ENCODE measurements at places on chromosomes 2 and 18. TPM values are rescaled to one million over a fixed set of nuclear protein-coding genes. Genes with fewer than 3 reads are reported as not detected.

- no peak overlapping the region for H3K27ac ChIP-seq
- H3K27me3 ChIP-seq = no peaks in the 10 kb centered on the region
- DNase-seq = no peak
- H3K36me3 ChIP-seq = no peaks in the 10 kb centered on the region
Measured at GRCh38 chr2:54444503-54444902, 11.6 kb upstream of the SPTBN1 start.

- DNase-seq = peak; percentile 50
- no peaks in the 10 kb centered on the region for H3K27me3 ChIP-seq
- H3K4me1 ChIP-seq = peaks cover 61% of the 10 kb centered on the region
- H3K27ac ChIP-seq = peak overlapping the region; percentile 97
- H3K36me3 ChIP-seq = no peaks in the 10 kb centered on the region
- no peak overlapping the region for H3K4me3 ChIP-seq
Measured at GRCh38 chr2:120904830-120905234, 169.2 kb downstream of the GLI2 start.

DNA sequence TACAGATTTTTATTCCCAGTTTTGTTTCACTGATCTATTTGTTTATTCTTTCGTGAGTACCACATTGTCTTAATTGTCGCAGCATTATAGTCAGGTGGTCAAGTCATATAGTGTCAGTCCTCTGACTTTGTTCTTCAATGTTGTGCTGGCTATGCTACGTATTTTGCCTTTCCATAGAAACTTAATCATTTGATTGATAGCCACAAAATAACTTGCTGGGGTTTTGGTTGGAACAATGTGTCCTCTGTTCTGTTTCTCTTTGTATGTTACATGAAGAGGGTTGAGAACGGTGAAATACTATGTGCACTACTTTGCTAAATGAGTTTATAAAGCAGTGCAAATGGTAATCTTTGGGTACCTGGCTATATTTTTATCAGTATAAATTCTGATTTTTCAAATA lies 64.9 kb upstream of the TTC27 start:
- peaks cover 25% of the 10 kb centered on the region for H3K36me3 ChIP-seq
- H3K4me3 ChIP-seq = no peak overlapping the region
- no peaks in the 10 kb centered on the region for H3K27me3 ChIP-seq
- no peaks in the 10 kb centered on the region for H3K4me1 ChIP-seq
- H3K27ac ChIP-seq = no peak overlapping the region

DNA sequence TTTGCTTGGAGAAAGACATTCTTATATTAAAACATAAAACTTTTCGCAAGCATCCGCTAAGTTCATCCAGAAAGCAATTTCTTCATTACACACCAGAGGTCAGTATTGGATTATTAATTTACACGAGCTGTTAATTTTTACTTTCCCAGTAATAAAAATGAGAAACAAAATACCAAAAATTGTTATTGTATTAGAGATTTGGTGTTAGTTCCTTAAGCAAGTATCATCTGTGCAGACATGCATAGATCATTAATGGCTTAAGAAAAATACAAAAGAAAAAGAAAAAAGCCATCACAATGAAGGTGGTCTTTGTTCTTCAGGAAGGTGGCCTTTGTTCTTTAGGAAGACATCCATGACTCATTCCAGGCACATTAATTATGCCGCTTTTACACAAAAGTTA lies 53.6 kb upstream of the HNMT start:
- no peak overlapping the region for H3K27ac ChIP-seq
- H3K4me3 ChIP-seq = no peak overlapping the region
- no peaks in the 10 kb centered on the region for H3K4me1 ChIP-seq
- no peaks in the 10 kb centered on the region for H3K27me3 ChIP-seq
- H3K36me3 ChIP-seq = no peaks in the 10 kb centered on the region

The MRPS9 gene
- polyA plus RNA-seq = 27.9 TPM

DNA sequence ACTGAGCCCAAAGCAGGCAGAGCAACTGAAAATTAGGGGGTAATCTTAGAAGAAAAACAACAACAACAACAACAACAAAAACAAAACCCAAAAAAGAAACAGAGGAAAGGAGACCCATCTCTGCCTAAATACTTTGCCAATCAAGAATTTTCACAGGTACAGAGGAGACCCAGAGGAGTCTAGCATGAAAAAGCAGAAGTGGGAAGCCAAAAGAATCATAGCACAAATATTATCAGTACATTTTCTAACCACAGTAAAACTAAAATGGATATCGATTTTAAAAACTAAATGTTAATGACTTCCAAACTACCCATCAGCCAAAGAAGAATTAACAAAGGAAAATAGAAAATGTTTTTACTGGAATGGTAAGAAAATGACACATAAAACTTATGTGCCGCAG lies 148.1 kb downstream of the BAZ2B start:
- no peaks in the 10 kb centered on the region for H3K27me3 ChIP-seq
- no peak overlapping the region for H3K27ac ChIP-seq

DNA sequence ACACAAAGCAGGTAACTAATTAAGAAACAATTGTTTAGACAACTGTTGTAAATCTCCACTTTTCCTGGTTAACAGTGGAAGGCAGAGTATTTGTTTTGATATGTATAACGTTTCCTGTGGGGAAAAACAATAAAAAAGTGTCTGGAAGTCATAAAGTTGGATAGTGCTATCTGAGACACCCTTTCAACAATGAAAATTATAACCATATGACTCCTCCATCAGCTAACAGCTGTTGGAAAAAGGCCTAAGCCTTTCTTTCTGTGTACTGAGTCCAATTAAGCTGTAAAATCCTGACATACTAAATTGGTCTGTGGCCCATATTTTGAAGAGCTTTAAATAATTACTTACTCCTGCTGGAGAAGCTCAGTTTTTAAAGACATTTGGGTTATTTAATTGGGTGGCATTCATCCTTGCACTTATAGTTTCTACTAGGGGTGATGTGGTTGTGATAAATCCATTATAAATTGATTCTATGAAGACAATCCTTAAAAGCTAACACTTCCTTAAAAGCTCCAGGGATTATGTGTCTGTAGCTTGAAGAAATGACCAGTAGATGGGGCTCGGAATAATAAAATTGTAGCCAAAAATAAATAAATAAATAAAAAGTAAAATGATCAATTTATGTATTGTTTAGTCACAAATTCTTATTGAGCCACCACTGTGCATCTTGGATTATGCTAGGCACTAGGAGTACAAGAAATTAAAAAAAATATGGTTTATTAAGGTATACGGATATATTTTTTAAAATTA lies 698.1 kb upstream of the NXPH2 start:
- H3K27ac ChIP-seq = no peak overlapping the region
- peaks cover 3% of the 10 kb centered on the region for H3K4me1 ChIP-seq
- H3K4me3 ChIP-seq = no peak overlapping the region
- DNase-seq = no peak
- no peaks in the 10 kb centered on the region for H3K27me3 ChIP-seq

The NEU4 gene
- 0.05 TPM for polyA plus RNA-seq

DNA sequence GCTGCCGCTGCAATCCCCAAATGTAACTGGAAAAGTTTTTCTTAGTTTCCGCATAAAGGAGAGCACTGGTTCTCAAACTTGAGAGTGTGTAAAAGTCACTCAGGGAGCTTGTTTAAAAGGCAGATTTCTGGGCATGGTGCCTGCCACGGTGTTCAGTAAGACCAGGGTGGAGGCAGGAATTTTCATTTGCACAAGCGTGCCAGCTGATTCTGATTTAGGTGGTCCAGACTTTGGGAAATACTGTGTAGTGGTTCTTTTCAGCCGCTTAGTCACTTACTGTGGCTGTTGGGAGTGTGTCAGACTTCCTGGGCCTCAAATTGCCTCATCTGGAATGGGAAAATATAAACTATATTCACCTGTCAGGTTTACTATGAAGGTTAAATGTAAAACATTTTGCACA lies 788 bp downstream of the ARMC9 start:
- peaks cover 17% of the 10 kb centered on the region for H3K4me1 ChIP-seq
- H3K36me3 ChIP-seq = no peaks in the 10 kb centered on the region
- H3K27me3 ChIP-seq = no peaks in the 10 kb centered on the region
- H3K27ac ChIP-seq = peak overlapping the region; percentile 76
- peak overlapping the region; percentile 77 for H3K4me3 ChIP-seq

DNA sequence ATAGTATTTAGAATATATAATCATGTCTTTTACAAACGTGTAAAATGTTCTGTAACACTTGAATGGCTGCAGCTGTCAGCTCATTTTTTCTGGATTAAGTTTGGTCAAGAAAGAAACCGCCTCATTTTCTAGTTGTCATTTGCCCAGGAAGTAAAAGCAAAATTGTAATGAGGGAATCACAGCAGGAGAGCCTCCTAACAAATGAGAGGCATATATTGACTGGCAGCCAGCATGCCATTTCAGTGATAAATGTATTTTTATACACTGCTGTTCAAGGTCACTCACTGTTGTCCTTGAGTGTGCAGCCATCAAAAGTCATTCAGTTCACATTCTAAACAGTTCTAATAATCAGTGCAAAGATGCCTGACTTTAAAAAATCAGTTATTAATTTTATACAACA lies 144.3 kb upstream of the BOD1L2 start:
- DNase-seq = no peak
- no peak overlapping the region for H3K4me3 ChIP-seq
- H3K4me1 ChIP-seq = peaks cover 36% of the 10 kb centered on the region
- H3K36me3 ChIP-seq = no peaks in the 10 kb centered on the region
- H3K27me3 ChIP-seq = no peaks in the 10 kb centered on the region

The CXCR1 gene
- not detected for polyA plus RNA-seq

- peaks cover 9% of the 10 kb centered on the region for H3K36me3 ChIP-seq
- no peaks in the 10 kb centered on the region for H3K27me3 ChIP-seq
- peaks cover 13% of the 10 kb centered on the region for H3K4me1 ChIP-seq
Measured at GRCh38 chr2:237355701-237356100, 58.3 kb downstream of the COL6A3 start.

The PER2 gene
- 0.96 TPM for polyA plus RNA-seq

The ATP6V1C2 gene
- polyA plus RNA-seq = 0.06 TPM

DNA sequence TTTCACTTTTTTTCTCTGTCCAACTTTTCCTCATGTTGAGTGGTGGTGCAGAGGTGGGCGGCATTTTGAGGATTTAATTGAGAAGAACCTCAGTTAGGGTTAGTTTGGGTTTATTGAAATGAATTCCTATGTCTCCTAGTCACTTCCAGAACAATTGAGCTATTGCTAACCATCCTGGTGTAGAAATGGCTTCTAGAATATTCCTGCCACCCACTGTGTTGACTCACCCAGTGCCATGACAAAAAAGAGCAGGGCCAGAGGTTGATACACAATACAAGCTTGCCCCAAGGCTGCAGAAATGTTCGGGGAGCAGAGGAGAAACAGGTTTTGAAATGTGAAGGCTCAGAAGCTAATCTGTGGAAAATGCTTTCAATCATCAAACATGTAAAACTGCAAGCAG lies 167.1 kb upstream of the TRIB2 start:
- H3K4me1 ChIP-seq = peaks cover 5% of the 10 kb centered on the region
- no peak overlapping the region for H3K4me3 ChIP-seq
- peaks cover 3% of the 10 kb centered on the region for H3K36me3 ChIP-seq
- DNase-seq = no peak
- H3K27ac ChIP-seq = no peak overlapping the region
- no peaks in the 10 kb centered on the region for H3K27me3 ChIP-seq

GRCh38 chr2:171878481-171878993 lies 15.5 kb downstream of the SLC25A12 start:
- no peak for DNase-seq
- no peak overlapping the region for H3K4me3 ChIP-seq
- no peak overlapping the region for H3K27ac ChIP-seq
- no peaks in the 10 kb centered on the region for H3K4me1 ChIP-seq

- H3K27me3 ChIP-seq = no peaks in the 10 kb centered on the region
- no peak overlapping the region for H3K4me3 ChIP-seq
- no peak for DNase-seq
- no peak overlapping the region for H3K27ac ChIP-seq
- peaks cover 7% of the 10 kb centered on the region for H3K4me1 ChIP-seq
Measured at GRCh38 chr2:106191511-106192016, 2.5 kb downstream of the UXS1 start.

DNA sequence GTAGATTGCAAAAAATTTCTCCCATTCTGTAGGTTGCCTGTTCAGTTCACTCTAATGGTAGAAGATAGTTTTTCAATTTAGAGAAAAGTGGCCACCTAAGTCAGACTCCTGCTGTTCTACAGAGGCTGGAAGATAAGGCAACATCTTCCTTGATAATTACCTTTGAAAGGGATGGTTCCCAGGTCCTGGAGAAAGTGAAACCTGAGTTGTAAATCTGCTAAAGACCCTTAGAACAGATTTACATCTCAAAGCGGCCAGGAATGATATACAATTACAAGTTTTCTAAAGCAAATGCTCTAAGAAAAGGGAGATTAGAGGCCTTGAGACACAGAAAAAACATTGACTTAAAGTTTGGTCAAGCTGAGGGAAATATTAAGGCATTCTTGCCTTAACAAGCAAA lies 1350.2 kb upstream of the FAM98A start:
- H3K27ac ChIP-seq = no peak overlapping the region
- H3K4me1 ChIP-seq = no peaks in the 10 kb centered on the region
- H3K4me3 ChIP-seq = no peak overlapping the region

GRCh38 chr2:69642709-69643601 lies 584 bp downstream of the AAK1 start:
- DNase-seq = peak; percentile 55
- no peaks in the 10 kb centered on the region for H3K27me3 ChIP-seq
- peaks cover 32% of the 10 kb centered on the region for H3K4me1 ChIP-seq

- no peaks in the 10 kb centered on the region for H3K27me3 ChIP-seq
- no peaks in the 10 kb centered on the region for H3K36me3 ChIP-seq
- H3K4me1 ChIP-seq = no peaks in the 10 kb centered on the region
- H3K27ac ChIP-seq = no peak overlapping the region
- no peak for DNase-seq
- no peak overlapping the region for H3K4me3 ChIP-seq
Measured at GRCh38 chr2:238772635-238773297, 75.1 kb upstream of the TWIST2 start.

GRCh38 chr18:55475467-55475866 lies 112.5 kb downstream of the TCF4 start:
- H3K4me1 ChIP-seq = peaks cover 5% of the 10 kb centered on the region
- no peak for DNase-seq
- H3K27me3 ChIP-seq = no peaks in the 10 kb centered on the region
- no peaks in the 10 kb centered on the region for H3K36me3 ChIP-seq
- no peak overlapping the region for H3K4me3 ChIP-seq
- H3K27ac ChIP-seq = no peak overlapping the region

The CNGA3 gene
- polyA plus RNA-seq = not detected

- no peak overlapping the region for H3K27ac ChIP-seq
- DNase-seq = no peak
- H3K27me3 ChIP-seq = no peaks in the 10 kb centered on the region
- peaks cover 40% of the 10 kb centered on the region for H3K4me1 ChIP-seq
Measured at GRCh38 chr18:37397814-37398213, 167.8 kb downstream of the CELF4 start.

DNA sequence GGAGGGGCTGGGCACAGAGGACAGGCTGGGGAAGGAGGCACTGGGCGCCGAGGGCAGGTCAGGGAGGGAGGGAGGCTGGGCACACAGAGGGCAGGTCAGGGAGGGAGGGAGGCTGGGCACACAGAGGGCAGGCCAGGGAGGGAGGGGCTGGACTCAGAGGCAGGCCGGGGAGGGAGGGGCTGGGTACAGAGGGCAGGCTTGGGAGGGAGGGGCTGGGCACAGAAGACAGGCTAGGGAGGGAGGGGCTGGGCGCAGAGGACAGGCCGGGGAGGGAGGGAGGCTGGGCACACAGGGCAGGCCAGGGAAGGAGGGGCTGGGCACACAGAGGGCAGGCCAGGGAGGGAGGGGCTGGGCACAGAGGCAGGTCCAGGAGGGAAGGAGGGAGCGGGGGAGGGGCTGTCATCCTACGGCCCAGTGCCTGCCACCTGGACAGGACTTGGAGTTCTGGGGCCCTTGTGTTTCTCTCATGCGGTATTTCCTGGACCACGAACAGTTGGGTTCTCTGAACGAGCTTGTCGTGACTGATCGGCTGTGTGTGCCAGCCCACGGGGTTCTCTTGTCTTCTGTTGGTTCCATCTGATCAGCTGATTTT lies 46.7 kb upstream of the KCNG2 start:
- no peaks in the 10 kb centered on the region for H3K4me1 ChIP-seq
- H3K27ac ChIP-seq = no peak overlapping the region
- H3K4me3 ChIP-seq = no peak overlapping the region
- DNase-seq = no peak
- no peaks in the 10 kb centered on the region for H3K27me3 ChIP-seq
- H3K36me3 ChIP-seq = peaks cover 15% of the 10 kb centered on the region

The MBD5 gene
- 7.4 TPM for polyA plus RNA-seq
